IPS-NIHi11 (cell line): ENCODE measurements at places on chromosomes 3 and 15.

DNA sequence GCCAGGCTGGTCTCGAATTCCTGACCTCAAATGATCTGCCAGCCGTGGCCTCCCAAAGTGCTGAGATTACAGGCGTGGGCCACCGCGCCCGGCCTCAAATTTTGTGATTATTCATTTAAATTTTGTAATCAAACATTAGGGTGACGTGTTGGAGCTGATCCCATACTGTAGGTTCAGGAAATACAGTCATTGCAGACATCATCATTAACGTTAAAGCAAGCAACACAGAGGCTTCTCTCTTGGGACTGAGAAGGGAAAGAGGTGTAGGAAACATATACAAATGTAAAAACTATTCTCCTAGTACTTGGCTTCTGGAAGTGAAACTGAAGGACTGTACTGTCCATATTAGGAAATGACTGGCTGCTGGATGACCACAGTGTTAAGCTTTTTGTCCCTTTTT is 11.1 kb upstream of the ARID3B start:
- DNase-seq = no peak

GRCh38 chr3:71893122-71893521 is 108.2 kb upstream of the PROK2 start:
- no peak for DNase-seq

- no peak for DNase-seq
Observed at GRCh38 chr3:157059181-157059580, 100.8 kb downstream of the CCNL1 start.

GRCh38 chr3:129576514-129577352 is 29.7 kb downstream of the PLXND1 start:
- DNase-seq = no peak

- no peak for DNase-seq
Observed at GRCh38 chr3:117101697-117102096, 392.1 kb downstream of the TUSC7 start.

DNA sequence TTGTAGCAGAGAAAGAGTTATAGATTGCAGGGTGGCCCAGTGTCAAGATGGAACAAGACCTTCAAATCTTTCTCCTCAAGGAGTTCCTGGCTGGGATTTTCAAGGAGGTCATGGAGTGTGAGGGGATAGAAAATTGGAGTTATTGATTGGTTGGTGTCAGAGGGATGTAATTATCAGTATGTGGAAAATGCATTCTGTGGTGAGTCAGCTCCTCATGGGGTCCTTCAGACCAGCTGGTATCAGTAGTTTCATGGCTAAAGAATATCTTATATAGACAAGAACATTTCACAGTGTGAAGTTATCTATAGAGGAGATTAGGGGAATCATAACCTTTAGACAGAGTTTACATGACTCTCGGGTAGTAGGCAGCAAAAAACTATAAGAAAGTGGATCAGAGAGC is 1114.0 kb upstream of the GBE1 start:
- DNase-seq = no peak

DNA sequence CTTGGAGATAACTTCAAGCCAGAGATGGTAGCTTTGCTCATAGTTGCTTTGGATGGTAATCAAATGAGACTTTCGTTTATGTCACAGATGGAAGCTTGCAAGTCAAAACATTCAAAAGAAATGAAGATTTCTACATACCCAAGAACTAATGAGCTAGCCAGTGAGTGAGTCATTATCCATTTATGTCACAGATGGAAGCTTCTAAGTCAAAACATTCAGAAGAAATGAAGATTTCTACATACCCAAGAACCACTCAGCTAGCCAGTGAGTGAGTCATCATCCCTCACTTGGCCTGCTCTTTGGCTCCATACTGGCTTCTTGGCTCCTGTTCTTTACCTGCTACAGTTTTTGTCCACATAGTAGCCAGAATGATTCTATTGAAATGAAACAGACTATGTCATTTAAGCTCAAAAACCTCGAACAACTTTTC is 559.8 kb upstream of the CBLB start:
- peak; percentile 33 for DNase-seq

DNA sequence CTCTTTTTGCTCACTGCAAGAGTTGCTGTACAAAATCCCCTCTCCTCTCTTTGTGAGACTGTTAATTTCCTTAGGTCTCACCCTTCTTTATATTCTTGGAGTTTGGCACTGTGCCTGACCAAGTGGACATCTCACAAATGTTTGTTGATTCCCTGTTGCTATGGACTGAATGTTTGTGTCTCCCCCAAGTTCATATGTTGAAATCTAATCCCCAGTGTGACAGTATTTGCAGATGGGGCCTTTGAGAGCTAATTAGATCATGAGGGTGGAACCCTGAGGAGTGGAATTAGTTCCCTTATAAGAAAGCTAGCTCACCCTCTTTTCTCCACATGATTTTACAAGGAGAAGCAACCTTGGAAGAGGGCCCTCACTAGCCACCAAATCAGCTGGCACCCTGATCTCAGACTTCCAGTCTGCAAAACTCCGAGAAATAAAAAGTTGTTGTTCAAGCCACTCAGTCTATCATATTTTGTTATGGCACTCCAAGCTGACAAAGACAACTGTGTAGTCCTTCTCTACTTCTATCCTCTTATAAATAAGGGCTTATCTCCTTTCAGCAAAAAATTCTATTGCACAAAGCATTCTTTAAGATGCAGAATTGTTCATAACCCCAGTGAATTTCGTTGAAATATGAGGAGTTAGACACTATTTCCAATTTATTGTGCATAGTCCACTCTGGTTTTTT is 65.5 kb upstream of the NPHP3 start:
- DNase-seq = no peak

- DNase-seq = no peak
Observed at GRCh38 chr3:117630469-117630868, 920.9 kb downstream of the TUSC7 start.

GRCh38 chr3:59803268-59803667 is 753.4 kb upstream of the CFAP20DC start:
- no peak for DNase-seq

DNA sequence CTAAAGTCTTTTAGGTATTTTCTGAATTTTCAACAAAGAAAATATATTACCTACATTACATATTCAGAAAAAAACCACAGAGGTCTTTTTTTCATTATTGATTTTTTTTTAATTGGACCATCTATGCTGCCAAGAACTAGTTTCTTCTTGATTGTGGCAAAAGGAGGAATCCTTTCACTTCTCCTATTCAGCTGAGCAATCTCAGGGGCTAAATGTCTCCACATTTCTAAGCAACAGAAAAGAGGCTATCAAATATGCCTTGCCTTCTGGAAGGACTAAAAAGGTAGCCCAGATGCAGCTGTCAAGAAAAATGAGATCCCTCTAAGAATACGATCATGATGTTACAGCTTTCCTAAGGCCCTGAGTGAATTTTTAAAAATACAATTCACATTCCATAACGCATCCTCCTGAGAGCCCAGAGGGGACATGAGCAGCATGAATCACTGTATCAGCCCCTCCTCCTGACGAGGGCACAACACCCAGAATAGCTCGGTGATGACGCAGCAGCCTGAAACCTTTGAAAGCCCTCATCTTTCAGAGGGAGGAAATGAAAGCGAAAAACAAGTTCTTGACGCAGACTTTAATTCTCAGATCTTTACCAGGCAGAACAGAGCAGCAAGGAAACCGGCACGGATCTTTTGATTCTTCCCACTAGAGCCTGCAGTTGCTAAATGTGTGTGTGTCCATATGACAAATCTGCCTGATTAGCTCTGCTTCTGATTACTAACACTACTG is 24.6 kb downstream of the RUBCN start:
- DNase-seq = peak; percentile 71

GRCh38 chr3:94937980-94938379 is 875.1 kb downstream of the NSUN3 start:
- DNase-seq = no peak

DNA sequence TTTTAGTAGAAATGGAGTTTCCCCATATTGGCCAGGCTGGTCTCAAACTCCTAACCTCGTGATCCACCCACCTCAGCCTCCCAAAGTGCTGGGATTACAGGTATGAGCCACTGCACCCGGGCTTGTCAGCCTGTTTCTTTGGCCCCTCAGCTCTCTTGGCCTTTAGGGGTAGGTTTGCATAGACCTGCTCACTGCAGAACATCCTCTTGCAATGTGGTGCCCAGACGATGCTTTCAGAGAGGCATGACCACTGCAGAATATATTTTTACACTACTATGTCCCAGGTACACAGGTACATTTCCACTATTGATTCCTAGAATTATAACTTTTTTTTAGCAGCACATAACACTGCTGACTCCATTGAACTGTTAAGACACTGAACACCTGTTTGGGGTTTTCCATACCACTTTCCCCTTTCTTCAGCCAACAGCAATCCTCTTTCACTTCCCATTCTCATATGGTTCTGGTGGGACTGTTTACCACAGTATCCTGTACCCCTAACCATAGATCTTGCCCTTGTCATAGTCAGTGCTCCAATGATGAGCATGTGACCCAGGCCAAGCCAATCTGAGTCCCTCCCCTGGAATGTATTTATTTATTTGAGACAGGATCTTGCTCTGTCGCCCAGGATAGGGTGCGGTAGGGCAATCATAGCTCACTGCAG is 21.1 kb downstream of the CCDC32 start:
- DNase-seq = no peak

- no peak for DNase-seq
Observed at GRCh38 chr3:43171748-43172147, 65.9 kb upstream of the POMGNT2 start.

- DNase-seq = no peak
Observed at GRCh38 chr3:57031631-57032541, 28.6 kb upstream of the SPATA12 start.

GRCh38 chr3:81459733-81460132 is 301.7 kb downstream of the GBE1 start:
- no peak for DNase-seq

DNA sequence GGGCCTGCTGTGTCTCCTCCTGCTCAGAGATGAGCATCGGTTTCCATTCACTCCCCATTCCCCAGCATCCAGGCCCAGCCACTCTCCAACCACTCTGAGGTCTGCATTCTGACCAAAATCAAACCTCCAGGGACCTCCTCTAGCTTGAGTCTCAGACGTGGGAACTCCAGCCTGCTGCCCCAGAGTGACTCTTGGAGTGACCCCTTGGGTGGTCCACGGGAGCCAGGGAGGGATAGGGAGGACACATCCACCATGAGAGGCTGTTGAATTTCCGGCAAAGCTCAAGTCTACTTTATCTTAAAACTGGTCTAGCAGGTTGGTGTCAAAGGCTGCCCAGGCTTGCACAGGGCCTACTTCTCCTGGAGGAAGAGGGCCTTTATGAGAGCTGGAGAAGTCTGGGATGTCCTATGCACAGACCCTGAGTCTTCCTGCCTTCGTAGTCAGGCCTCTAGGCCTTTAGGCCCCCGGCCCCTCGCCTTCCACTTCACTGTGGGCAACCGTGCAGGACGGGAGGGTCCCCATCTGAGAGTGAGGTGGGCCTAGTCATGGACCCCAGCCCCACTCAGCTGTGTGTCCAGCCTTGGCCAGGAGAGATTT is 8.9 kb downstream of the CISH start:
- DNase-seq = no peak

GRCh38 chr3:171165499-171165921 is 139.0 kb upstream of the SLC2A2 start:
- peak; percentile 43 for DNase-seq

GRCh38 chr3:176430244-176431037 is 766.8 kb downstream of the TBL1XR1 start:
- DNase-seq = peak; percentile 54

DNA sequence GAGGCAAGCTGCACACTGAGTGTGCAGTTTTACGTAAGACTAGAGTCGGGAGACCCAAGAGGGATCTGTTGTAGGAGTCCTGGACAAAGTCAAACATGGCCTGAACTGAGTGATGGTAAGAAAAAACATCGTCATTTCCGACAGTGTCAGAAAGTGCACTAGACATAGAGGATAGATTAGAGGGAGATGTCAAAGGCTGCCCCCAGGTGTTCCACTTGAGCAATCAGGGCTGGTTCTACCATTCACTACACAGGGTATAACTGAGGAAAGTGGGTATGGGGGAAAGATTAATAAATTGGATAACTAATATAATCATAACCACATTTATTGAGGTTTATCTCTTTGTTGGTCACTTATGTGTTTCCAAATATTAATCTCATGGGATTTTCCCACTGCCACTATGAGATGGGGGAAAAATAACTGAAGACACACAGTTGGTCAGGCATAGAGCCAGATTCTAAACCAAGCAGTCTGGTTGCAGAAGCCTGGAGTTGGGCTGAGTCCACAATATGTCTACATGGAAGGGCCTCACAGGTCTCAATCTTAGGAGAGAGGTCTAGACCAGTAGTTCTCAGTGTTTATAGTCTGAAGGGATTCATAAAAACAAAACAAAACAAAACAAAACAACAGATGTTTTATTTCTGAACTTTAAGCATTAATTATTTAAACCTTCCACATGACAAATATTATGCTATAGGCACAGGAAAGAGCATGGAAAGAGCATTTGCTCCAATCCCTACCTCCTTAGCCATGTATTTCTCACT is 766.5 kb downstream of the NTRK3 start:
- DNase-seq = no peak

- no peak for DNase-seq
Observed at GRCh38 chr3:44510000-44510368, 32.5 kb upstream of the ZNF445 start.

GRCh38 chr15:88912500-88912921 is 668 bp downstream of the MFGE8 start:
- DNase-seq = peak; percentile 34
